ENCODE measurements at places on chromosomes 12 and 14.

- DNase-seq = no peak
These were observed 605 bp downstream of the ANKRD52 start for GRCh38 chr12:56257491-56258067.

- no peak for DNase-seq
These were observed 79.9 kb downstream of the ARF6 start for GRCh38 chr14:49972823-49973222.

DNA sequence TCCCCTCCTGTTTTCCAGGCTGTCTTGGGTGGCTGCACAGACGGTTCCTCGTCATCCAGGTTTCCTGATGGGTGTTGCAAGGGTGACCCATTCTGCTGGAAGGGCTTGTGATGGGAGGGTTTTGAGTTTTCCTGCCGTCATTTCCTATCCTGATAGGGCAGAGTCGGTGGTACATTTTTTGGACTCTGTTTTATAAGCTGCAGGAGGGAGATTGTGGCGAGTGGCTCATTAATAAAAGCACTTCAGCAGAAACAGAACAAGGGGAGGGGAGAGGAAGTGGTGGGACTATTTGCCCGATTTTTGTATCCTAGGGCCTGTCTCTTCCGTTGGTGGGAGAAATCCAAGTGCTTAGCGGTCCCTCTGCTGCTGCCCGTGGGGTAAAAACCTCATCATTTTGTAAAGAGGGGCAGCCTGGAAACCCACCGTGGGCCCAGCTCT is 40.0 kb downstream of the TSPAN9 start:
- DNase-seq = no peak

- no peak for DNase-seq
These were observed 14.8 kb upstream of the CALM1 start for GRCh38 chr14:90381999-90382451.

GRCh38 chr12:41681898-41682297 is 462.8 kb downstream of the GXYLT1 start:
- no peak for DNase-seq
